AG09319 (cell line): ENCODE measurements at places on chromosomes 3 and 15.

- DNase-seq = no peak
Measured at GRCh38 chr15:27248251-27248650, 277.3 kb downstream of the GABRG3 start.

- DNase-seq = peak; percentile 84
Measured at GRCh38 chr3:47266709-47267489, 15.7 kb downstream of the KIF9 start.

GRCh38 chr3:87468938-87469337 is 192.6 kb upstream of the POU1F1 start:
- DNase-seq = no peak

DNA sequence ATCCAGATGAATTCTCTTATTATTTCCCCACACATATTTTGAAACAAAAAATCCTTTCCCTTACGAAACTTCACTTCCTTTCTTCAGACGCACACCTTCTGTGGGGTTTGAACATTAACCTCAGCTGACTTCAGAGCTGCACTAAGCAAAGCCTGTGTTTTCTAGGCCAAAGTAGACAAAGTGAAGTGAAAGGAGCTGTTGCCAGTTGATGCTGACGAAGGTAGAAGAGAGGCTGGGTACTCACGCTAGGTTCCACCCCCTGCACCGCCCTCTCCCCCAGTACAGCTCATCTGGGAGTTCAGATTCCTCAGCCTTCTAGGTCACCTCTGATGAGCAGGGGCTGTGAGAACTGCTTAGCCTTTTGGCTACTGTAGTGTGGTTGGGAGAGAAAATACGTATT is 24.1 kb downstream of the DUT start:
- DNase-seq = no peak

GRCh38 chr3:20128358-20128757 is 57.6 kb downstream of the SGO1 start:
- no peak for DNase-seq

DNA sequence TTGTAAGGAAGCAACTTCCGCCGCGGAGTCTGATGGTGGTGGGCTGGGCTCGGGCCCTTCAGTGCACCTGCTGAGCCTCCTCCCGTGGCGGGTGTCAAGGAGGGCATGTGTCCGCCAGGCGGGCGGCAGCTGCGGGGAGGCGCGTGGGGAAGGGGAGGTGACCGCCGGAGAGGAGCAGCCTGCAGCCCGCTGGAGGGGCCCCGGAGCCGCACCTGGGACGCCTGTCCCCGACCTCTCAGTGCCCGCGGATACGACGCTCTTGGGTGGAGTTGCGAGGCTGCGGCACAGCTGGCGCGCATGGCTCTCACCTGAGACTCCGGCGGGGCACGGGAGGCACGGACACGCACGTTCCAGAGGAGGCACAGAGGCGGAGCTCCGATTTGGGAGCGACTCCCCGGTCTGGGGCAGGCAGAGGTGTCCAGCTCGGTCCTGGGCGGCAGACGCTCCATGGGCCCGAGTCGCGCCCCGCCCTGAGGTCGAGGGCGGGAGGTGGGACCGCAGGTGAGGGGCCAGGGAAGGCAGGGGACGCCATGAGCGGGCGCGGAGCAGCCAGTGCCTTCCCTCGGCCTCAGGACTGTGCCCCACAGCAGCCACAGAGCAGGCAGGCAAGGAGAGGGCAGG is 50.2 kb upstream of the PRR20G start:
- no peak for DNase-seq

GRCh38 chr3:23406601-23407000 is 203.5 kb downstream of the UBE2E2 start:
- no peak for DNase-seq

GRCh38 chr15:41061667-41062066 is 54.4 kb downstream of the INO80 start:
- DNase-seq = no peak

GRCh38 chr3:141368062-141368924 is at the start of gene ZBTB38:
Gene ZBTB38 (plus strand): TSS chr3:141368504. CDS start chr3:141442389, 73,885 bp downstream.
- peak; percentile 73 for DNase-seq

DNA sequence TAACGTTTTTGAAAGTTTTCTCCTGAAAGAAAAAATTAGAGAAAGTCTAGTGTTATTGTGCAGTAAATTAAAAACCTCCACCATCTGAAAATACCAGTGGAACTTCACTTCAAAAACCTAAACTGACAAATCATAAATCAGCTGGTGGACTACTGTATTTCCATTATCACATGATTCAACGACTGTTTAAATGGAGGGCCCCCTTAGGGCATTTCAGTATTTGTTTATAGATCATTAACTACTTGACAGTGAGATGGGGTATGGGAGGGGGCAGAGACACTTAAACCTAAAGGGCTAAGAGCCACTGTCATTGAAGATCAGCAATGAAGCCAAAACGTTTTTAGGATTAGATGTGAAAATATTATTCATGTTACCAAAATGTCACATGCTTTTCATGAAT is 8.8 kb upstream of the C15orf61 start:
- no peak for DNase-seq

GRCh38 chr3:110895054-110895453 is 176.6 kb upstream of the NECTIN3 start:
- no peak for DNase-seq

- DNase-seq = no peak
Measured at GRCh38 chr15:98568382-98569017, 79.8 kb upstream of the IGF1R start.

DNA sequence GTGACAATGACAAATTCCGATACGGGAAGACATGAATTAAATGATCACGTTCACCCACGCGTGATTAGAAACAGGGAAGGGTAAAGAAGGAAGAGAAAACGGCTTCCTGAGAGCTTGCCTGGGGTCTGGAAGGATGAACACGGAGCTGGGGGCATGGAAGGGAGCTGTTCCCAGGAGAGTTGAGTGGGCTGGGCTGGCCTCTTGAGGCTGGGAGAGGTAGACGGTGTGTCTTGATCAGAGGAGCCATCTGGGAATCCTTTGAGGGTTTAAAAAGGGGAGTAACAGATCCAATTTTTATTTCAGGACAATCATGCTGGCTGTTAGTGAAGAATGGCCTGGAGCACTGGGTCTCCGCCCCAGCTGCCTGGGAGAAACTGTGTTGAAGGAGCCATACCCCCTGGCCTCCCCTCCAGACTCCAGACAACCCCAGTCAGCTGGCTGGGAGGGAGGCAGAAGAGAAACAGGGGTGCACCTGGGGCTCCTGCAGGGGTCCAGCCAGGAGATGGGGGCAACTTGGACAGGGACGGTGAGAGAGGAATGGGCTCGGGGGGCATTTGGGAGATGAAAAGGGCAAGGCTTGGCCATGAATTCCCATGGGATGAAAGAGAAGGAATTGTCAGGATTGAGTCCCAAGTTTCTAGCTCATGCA is 53.6 kb upstream of the CGNL1 start:
- no peak for DNase-seq

DNA sequence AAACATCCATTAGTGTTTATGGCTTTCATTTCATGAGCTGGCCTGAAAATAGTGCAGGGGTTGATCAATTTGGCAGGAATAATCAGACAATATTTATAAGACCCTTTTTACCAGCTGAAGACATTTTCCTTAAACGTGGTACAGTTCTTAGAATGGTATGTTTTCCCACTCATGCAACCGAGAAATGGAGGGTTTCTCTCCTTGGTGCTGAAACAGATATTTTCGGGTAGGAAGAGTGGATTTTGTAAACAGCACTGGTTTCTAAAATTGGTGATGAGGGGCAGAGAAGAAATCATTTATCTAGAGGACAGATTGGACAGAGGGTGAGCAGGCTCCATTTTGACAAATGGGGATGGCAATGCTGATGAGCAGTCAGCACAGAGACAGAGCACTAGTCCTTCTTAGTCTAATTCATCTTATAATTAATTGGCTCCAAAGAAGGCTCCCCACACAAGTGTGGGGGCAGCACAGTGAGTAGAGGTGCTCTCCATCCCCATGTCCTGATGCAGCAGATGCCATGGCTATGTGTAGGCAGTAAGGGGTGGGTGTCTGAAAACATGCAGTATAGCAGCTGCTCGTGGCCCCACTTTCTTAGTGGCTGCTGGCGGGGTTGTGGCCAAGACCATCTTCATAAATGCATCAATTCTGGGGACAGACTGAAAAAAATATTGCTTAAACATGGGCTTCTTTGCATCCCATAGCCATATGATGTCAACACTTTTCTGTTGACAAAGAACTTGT is 18.1 kb upstream of the SLC7A14 start:
- DNase-seq = no peak

DNA sequence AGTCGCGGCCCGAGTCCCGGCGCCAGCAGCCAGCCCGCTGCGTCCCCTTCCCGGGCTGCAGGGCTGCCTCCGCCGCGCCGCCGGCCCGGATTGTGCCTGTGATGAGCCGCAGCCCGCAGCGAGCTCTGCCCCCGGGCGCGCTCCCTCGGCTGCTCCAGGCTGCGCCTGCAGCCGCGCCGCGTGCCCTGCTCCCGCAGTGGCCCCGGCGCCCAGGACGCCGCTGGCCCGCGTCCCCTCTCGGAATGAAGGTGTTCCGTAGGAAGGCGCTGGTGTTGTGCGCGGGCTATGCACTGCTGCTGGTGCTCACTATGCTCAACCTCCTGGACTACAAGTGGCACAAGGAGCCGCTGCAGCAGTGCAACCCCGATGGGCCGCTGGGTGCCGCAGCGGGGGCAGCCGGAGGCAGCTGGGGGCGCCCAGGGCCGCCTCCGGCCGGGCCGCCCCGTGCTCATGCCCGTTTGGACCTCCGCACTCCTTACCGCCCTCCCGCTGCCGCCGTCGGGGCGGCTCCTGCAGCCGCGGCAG is 1.2 kb downstream of the CHST2 start:
- DNase-seq = no peak

DNA sequence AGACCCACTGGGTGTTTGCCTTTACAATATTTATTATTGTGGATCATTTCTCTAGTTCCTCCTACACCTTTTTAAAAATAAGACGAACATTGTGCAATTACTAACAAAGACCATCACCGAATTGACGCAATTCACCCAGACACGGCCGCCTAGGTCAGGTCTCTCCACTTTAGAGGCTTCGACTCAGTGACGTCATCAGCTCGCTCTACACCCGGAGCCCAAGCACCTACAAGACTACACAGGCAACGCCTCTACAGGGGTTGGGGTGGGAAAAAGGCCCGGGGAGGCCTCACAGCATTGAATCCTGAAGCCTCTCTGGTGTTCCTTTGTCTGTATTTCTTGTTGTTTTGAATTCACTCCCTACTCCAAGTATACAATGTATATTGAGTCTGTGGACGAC is 16.6 kb downstream of the ZIC4 start:
- no peak for DNase-seq

DNA sequence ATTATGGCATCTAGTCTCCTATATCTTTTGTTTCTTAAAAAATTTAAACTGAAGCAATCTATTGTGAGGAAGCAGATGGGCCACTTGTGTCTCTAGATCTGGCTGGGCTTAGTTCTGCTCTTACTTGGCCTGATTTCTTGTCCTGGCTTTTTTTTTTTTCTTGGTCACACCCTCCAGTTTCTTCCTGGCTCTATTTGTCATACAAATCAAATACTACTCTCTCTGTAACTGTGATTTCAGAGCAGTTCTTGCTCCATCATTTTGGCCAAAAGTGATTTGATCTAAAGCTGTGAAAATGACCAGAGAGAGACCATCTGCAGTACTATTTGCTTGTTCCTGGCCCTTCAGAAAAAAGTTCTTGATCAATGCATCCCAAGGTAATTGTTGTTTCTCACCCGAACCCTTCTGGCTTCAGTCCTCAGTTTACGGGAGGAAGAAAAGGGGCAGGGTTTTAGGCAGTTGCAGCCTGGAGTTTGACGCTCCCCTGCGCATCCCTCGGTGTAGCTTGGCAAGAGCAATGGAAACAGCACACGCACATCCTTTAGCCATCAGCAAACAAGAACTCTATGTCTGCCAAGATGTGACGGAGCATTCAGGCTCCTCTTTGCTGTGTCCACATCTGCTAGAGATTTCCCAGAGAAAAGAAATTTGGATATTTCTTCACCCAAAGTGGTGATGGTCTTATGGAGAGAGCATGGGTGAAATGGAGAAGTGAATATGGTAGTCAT is 31.6 kb downstream of the CHST2 start:
- DNase-seq = no peak

GRCh38 chr3:4261406-4261805 is 41.8 kb upstream of the SETMAR start:
- DNase-seq = no peak

DNA sequence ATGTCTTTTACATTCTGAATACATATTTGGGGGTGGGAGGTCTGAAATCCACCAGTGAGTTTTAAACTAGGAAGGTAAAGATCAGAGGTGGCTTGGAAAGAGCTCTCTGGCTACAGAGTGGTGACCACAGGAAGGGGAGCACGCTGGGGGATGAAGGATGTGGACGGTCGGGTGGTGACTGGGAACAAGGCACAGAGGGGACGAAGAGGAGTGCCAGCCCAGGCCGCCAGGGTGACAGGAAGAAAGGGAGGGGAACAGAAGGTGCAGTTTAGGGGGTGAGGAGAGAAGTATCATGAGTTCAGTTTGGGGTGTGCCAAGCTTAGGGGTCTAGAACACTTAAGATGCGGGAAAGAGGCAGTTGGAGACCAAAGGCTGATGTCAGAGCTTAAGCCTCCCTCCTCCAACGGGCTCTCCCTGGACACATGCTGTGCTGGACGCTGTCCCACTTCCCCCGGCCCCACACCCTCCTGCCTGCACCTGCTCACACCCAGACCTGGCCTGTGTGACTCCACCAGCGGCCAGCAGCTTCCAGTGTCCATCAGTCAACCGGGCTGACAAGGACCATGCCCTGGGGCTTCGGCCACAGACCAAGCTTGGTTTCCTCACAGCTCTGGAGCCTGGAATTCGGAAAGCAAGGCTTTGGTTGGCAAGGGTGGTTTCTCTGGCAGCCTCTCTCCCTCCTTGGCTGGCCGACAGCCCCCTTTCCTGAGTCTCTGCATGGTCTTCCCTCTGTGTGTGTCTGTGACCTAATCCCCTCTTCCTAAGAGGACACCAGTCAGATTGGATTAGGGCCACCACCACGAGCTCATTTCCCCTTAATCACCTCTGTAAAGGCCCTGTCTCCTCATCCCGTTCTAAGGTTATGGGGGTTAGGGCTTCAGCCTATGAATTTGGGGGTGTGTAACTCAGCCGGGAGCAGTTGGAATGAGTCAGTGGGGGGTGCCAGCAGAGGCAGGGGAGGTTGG is 120.4 kb upstream of the IQSEC1 start:
- no peak for DNase-seq

GRCh38 chr3:24714436-24714835 is 219.8 kb upstream of the THRB start:
- no peak for DNase-seq

DNA sequence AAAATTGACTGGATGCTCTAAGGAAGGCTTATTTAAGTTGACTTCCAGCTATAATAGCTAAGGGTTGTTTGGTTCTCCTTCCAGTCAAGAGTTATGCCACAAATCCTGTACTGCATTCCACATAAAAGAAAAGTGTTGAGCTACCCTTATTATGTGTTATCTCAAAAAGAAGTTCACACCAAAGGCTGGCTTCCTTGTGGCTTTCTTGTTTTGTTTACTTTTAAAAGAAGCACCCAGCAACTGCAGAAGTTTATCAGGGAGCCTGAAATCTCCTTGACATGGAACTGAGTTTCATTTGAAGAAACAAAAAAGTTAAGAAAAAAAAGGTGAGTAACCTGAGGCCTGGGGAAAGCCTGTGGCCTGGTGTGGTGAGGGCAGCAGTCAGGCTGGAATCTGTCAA is 10.2 kb downstream of the MGLL start:
- DNase-seq = no peak

- peak; percentile 40 for DNase-seq
Measured at GRCh38 chr3:115217678-115218451, 70.8 kb upstream of the ZBTB20 start.
